ENCODE measurements at places on chromosomes 2 and 18.

DNA sequence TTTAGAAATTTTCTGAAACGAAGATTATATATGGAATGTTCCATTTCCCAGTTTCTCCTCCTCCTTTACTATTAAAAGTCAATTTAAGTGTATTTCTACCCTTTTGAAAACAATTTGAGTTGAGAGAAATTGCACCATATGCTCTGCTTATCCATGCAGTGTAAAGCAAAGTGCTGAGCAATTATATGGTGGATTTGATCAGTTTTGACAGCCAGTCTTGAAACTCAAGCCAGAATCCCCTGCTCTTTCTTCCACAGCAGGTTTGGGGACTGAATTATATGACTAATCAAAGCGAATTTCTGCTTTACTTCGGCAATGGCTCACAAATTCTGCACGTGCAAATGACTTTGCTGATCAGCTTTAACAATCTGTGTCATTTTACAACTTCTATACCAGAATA lies 1183.6 kb downstream of the LRP1B start:
- no peaks in the 10 kb centered on the region for H3K27me3 ChIP-seq
- no peaks in the 10 kb centered on the region for H3K36me3 ChIP-seq
- no peaks in the 10 kb centered on the region for H3K4me1 ChIP-seq
- no peak overlapping the region for H3K27ac ChIP-seq
- H3K4me3 ChIP-seq, result no peak overlapping the region

DNA sequence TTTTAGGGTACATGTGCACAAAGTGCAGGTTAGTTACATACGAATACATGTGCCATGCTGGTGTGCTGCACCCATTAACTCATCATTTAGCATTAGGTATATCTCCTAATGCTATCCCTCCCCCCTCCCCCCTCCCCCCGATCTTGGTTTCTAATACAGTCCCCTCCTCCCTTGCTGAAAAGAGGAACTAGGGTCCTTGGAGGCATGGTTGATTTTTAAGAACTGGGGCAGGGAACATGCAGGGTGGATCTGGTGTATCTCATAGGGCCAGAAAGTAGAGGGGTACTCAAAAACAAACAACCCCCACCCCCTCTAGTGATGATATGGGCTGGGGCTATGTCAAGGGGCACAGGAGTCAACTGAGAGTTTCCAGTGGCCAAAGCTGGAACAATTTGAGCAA lies 153.4 kb downstream of the UBR3 start:
- no peak overlapping the region for H3K27ac ChIP-seq
- no peaks in the 10 kb centered on the region for H3K4me1 ChIP-seq
- no peaks in the 10 kb centered on the region for H3K27me3 ChIP-seq
- H3K36me3 ChIP-seq, result peaks cover 39% of the 10 kb centered on the region
- H3K4me3 ChIP-seq, result no peak overlapping the region
- no peak for ATAC-seq

- H3K36me3 ChIP-seq, result no peaks in the 10 kb centered on the region
- no peak for ATAC-seq
- H3K4me1 ChIP-seq, result peaks cover 1% of the 10 kb centered on the region
- H3K27me3 ChIP-seq, result no peaks in the 10 kb centered on the region
- H3K4me3 ChIP-seq, result no peak overlapping the region
- no peak overlapping the region for H3K27ac ChIP-seq
Observed at GRCh38 chr2:206853915-206854314, 85.4 kb upstream of the CPO start.

DNA sequence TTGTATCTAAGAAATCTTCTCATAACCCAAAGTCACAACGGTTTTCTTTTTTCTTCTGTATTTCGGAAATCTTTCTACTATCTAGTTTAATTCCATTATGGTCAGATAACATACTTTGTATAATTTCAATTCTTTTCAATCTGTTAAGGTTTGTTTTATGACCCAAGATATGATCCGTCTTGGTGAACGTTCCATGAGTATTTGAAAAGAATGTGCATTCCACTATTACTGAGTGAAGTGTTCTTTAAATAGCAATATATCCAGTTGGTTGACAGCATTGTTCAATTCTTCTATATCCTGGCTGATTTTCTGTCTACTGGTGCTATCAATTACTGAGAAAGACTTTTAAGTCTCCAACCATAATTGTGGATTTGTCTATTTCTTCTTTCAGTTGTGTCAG lies 414.5 kb downstream of the TNS1 start:
- no peaks in the 10 kb centered on the region for H3K4me1 ChIP-seq
- ATAC-seq, result no peak
- H3K4me3 ChIP-seq, result no peak overlapping the region

GRCh38 chr2:40824278-40824677 lies 372.4 kb upstream of the SLC8A1 start:
- no peak for ATAC-seq
- H3K27ac ChIP-seq, result no peak overlapping the region
- H3K4me3 ChIP-seq, result no peak overlapping the region
- no peaks in the 10 kb centered on the region for H3K4me1 ChIP-seq
- H3K27me3 ChIP-seq, result no peaks in the 10 kb centered on the region
- H3K36me3 ChIP-seq, result no peaks in the 10 kb centered on the region

- H3K4me3 ChIP-seq, result no peak overlapping the region
- H3K27ac ChIP-seq, result no peak overlapping the region
- H3K4me1 ChIP-seq, result no peaks in the 10 kb centered on the region
- H3K36me3 ChIP-seq, result no peaks in the 10 kb centered on the region
Observed at GRCh38 chr2:211347328-211347727, 790.9 kb downstream of the CPS1 start.

DNA sequence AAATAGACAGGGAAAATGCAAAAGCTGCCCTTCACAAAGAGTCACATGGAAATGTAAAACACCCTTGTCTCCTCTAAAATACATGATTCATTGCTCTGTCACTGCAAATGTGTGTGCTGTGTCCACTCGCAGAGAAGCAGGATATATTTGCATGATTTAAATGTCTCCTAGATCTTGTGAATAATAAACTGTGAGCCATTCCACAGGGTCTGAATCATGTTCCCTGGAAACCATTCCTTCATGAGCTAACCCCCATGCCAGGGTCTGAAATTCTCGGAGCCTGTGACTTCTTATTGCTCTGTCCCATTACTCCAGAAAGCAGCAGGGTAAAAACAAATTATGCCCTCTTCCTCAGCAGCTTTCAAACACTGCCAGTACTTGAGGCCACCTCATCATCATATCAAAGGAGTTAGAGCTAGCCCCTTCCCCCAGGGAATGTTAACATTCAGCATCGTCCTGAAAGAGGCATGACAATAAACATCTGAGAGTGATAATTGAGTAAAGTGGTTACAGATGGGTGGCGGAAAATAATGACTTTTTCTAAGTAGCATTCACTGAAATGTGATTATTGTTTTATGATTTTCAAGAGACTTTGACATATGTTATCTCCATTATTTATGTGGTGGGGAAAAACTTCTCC lies 11.7 kb upstream of the CNGA3 start:
- no peak overlapping the region for H3K27ac ChIP-seq
- no peak overlapping the region for H3K4me3 ChIP-seq
- no peaks in the 10 kb centered on the region for H3K36me3 ChIP-seq
- H3K27me3 ChIP-seq, result peaks cover 33% of the 10 kb centered on the region

- peaks cover 22% of the 10 kb centered on the region for H3K27me3 ChIP-seq
- H3K36me3 ChIP-seq, result no peaks in the 10 kb centered on the region
- H3K4me3 ChIP-seq, result no peak overlapping the region
- ATAC-seq, result no peak
Observed at GRCh38 chr2:130776550-130776949, 21.2 kb downstream of the AMER3 start.

GRCh38 chr2:85753035-85753524 lies 711 bp upstream of the ATOH8 start:
- H3K27ac ChIP-seq, result no peak overlapping the region
- ATAC-seq, result no peak
- H3K4me3 ChIP-seq, result peak overlapping the region; percentile 37
- no peaks in the 10 kb centered on the region for H3K36me3 ChIP-seq
- H3K4me1 ChIP-seq, result peaks cover 6% of the 10 kb centered on the region
- peaks cover 47% of the 10 kb centered on the region for H3K27me3 ChIP-seq

DNA sequence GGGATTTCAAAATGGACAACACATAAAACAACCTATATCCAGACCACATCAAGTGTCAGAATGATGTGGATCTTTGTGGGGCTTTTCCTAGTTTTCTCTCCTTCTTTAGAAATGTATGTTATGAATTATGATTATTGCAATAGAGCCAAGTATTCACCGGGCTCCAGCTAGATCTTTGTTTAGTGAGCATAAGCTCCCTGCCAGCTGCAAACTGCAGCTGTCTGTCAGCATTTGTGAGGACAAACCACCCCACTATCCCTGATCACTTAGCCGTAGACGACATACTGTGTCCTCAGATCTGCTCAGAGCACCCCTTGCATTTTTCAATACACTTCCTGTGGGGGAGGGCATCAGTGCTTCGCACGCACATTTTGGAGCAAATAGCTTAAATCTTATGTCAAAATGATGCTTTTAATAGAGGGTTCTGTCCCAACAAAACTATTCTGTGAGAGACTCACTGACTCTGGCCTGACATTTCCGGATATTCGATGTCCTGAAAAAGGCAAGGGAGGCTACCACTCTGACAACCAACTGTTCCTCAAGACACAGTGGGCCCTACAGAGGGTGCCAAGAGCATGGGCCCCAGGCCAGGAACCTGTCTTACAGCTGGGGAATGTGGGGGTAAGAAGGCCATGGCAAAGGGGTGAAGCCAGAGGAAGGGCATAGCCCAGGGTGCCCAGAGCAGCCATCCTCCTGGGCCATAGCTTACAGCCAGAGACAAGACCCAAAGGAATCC lies 346.0 kb downstream of the ARHGAP15 start:
- H3K4me1 ChIP-seq, result peaks cover 25% of the 10 kb centered on the region
- H3K36me3 ChIP-seq, result peaks cover 20% of the 10 kb centered on the region
- H3K27me3 ChIP-seq, result no peaks in the 10 kb centered on the region
- no peak overlapping the region for H3K4me3 ChIP-seq
- no peak for ATAC-seq

GRCh38 chr18:42064109-42064508 lies 109.1 kb downstream of the PIK3C3 start:
- peaks cover 91% of the 10 kb centered on the region for H3K36me3 ChIP-seq
- no peak overlapping the region for H3K4me3 ChIP-seq
- no peaks in the 10 kb centered on the region for H3K27me3 ChIP-seq
- no peak overlapping the region for H3K27ac ChIP-seq
- peaks cover 17% of the 10 kb centered on the region for H3K4me1 ChIP-seq

GRCh38 chr2:12910431-12910830 lies 193.7 kb downstream of the TRIB2 start:
- ATAC-seq, result no peak
- no peak overlapping the region for H3K4me3 ChIP-seq

- H3K4me1 ChIP-seq, result no peaks in the 10 kb centered on the region
- no peak overlapping the region for H3K4me3 ChIP-seq
- ATAC-seq, result no peak
- no peaks in the 10 kb centered on the region for H3K36me3 ChIP-seq
- peaks cover 8% of the 10 kb centered on the region for H3K27me3 ChIP-seq
Observed at GRCh38 chr2:55961318-55961911, 37.8 kb upstream of the EFEMP1 start.

DNA sequence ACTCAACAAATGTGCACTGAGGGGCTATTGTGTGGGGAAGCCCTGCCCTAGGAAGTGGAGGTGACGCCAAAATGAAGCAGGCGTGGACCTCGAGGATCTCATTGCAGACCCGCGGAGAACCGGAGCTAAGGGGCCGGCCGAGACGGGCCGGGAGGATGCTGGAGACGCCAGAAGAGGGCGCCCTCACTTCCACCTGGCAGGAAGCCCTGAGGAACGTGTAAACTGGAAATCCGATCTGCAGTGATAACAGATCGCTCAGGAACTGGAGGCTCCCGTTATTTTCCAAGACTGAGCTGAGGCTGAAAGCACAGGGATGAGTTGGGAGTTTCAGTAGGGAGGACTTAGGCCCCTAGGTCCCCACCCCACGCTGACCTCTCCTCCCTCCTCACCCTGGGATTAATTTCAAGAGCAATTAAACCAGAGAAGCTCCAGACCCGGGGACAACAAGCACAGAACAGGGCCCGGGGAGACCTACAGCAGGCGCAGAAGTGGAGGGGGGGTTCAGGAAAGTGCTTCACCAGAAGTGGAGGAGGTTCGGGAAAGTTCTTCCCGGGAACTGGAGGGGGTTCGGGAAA lies 7.7 kb upstream of the COL6A3 start:
- peak; percentile 96 for ATAC-seq
- H3K27me3 ChIP-seq, result no peaks in the 10 kb centered on the region
- H3K4me3 ChIP-seq, result peak overlapping the region; percentile 77
- H3K27ac ChIP-seq, result peak overlapping the region; percentile 84

DNA sequence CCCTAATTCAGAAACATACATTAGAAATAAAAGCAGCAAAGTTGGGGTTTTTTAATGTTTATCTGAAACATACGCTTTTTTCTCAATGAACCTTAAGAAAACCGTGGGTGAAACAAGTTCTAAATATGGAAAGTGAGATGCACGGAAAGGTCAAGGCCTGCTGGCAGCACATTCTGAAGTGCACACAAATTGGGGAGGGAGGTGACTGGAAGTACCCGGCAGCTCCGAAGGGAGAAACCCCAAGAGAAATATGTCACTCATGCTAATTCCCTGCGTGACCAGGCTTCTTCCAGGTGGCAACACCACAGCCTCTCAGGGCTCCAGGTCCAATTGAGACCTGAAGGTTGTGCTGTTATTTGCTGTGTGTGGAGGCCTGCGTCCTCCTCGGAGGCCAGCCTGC lies 45.5 kb downstream of the EIPR1 start:
- no peak overlapping the region for H3K27ac ChIP-seq
- no peak overlapping the region for H3K4me3 ChIP-seq
- peaks cover 61% of the 10 kb centered on the region for H3K36me3 ChIP-seq
- peaks cover 12% of the 10 kb centered on the region for H3K4me1 ChIP-seq

GRCh38 chr2:72134408-72134996 lies 13.2 kb downstream of the CYP26B1 start:
- no peaks in the 10 kb centered on the region for H3K4me1 ChIP-seq
- H3K4me3 ChIP-seq, result no peak overlapping the region
- no peaks in the 10 kb centered on the region for H3K36me3 ChIP-seq
- no peak overlapping the region for H3K27ac ChIP-seq
- no peaks in the 10 kb centered on the region for H3K27me3 ChIP-seq

DNA sequence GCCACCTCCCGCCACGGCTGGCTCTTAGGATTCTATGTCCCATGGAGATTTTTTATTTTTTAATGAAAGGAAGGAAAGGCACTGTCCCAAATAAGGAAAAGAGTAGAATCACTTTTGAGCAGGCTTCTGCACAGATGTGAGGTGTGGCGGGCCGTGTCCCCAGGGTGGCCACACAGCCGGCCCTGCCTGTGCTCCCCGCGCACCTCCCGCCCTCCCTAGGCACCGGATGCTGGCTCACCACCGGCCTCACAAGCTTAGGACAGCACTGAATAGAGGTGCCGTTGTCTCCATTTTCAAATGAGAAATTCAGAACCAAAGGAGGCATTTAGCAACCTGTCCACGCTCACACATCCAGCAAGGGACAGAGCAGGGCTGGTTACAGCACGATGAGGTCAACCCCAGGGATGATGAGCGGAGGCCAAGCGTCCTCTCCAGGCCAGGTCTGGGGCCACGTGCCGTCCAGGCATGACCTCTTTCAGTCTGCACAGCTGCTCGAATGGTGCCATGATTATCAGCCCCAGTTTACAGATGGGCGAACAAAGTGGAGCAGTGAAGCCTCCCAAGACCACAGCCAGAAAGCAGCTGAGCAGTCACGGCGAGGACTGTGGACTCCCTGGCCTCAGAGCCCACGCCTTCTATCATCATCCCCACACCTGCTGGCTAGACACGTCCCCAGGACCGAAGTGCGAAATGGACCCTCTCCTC lies 20.7 kb upstream of the TEX51 start:
- H3K4me1 ChIP-seq, result no peaks in the 10 kb centered on the region
- H3K36me3 ChIP-seq, result no peaks in the 10 kb centered on the region
- H3K4me3 ChIP-seq, result no peak overlapping the region
- H3K27ac ChIP-seq, result no peak overlapping the region
- no peaks in the 10 kb centered on the region for H3K27me3 ChIP-seq

Data from activated T-helper 17 cell treated with anti-CD3 and anti-CD28 coated beads, Interleukin-2, amount 50 U/mL, for 72 hours (primary cell).